PC-3 (cell line): ENCODE measurements at places on chromosomes 11 and 22.

GRCh38 chr11:36381015-36381360, 84.9 kb downstream of the PRR5L start:
- no peak for DNase-seq

- DNase-seq: no peak
These were observed 509.3 kb upstream of the TENM4 start for GRCh38 chr11:79950172-79950571.

DNA sequence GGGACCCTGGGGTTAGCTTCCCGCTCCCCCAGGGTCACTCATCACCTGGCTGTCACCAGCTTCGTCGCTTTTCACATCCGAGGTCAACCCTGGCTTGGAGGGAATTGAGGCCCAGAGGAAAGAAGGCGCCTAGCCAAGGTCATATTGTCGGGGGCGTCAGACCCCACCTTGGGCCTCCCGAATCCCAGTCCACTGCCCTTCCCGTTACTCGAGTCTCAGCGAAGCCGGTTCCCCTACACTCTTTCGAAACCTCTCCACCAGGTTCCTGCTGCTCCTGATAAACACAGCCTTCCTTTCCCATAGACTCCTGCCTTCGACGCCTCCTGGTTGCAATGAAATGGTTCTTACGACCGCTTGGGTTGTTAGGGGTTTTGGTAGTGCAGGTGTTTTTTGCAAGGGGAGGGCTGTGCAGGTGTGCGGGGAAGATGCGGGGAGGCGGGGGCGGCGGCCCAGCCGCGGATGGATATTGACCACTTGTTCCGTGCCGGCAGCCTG, 642 bp downstream of the NAA40 start:
- peak; percentile 37 for DNase-seq

GRCh38 chr11:101091781-101092180, 37.8 kb downstream of the PGR start:
- peak; percentile 89 for DNase-seq

DNA sequence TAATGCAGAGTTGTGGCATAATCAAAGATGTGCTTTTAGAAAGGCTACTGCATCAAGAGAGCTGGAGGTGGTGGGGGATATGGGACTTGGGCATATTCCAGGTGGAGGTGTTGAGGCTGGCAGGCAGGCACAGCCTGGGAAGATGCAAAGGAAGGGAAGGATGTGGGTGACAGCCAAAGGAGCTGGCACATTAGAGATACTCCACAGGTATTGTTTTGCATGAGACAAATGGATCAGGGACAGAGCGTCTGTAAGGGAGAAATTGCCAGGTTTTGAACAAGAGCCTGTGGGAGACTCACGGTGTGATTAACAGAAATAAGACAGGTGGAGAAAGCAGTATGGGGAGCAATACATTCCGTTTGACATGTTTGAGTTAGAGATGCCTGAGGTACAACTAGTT, 263.7 kb downstream of the NELL1 start:
- no peak for DNase-seq
